OCI-LY7 (cell line): ENCODE measurements at places on chromosomes 12 and 14. TPM values are rescaled to one million over a fixed set of nuclear protein-coding genes. Genes with fewer than 3 reads are reported as not detected.

- DNase-seq, result peak; percentile 43
Observed at GRCh38 chr14:22221508-22221907, 367.5 kb downstream of the DAD1 start.

DNA sequence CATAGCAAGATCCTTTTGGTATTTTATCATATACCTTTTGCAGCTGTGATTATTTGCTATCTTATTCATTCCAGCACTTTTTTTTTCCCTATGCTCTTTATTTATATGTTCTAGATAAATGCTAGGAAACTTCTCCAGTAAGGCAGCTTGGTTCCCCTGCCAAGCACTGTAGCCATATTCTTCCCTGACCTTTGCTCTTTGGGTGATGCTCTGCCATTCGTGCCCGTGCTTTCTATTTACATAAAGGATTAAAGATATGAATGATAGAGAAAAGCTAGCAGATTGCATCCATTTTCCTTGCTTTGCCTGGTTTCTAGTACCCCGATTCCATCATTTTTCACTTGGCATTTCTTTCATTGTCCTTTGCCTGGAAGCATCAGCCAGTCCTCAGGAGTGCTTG, 42.2 kb downstream of the FNTB start:
- no peak for DNase-seq

GRCh38 chr14:64768401-64769095, 64.3 kb downstream of the PLEKHG3 start:
- DNase-seq, result no peak

Gene FCF1
- total RNA-seq, result 62.1 and 62.3 TPM in 2 replicates

DNA sequence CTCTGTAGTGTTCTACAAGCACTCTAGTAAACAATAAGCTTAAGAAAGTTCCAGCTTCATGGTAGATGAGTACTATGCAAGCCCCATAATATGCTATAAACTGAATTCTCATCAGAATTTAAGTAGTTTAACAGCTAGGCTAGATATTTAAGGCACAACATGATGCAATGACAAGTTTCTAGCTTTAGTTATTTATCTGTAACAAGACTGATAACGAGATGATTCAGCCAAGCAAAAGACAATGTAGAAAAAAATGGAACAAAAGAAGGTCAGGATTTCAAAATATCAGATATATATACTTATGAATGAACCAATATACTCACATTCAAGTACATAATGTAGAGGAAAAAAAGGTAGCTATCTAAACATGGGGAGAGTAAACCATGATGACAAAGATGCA, 61.0 kb upstream of the RERGL start:
- no peak for DNase-seq

Gene CMKLR1
- not detected in 2 replicates for total RNA-seq

- no peak for DNase-seq
Observed at GRCh38 chr12:65566751-65567150, 257.5 kb upstream of the HMGA2 start.

Gene GALNT8
- 0.52 TPM in 1 of 2 replicates, not detected in the other for total RNA-seq

Gene IGF1
- not detected in 2 replicates for total RNA-seq

- DNase-seq, result peak; percentile 98
Observed at GRCh38 chr12:133037207-133038005, at the start of gene ZNF84. Gene ZNF84, plus strand, starts transcription at chr12:133037509. Its CDS starts 3,959 bp downstream, at chr12:133041468.

Gene TTC9
- total RNA-seq, result 13.0 and 14.1 TPM in 2 replicates

DNA sequence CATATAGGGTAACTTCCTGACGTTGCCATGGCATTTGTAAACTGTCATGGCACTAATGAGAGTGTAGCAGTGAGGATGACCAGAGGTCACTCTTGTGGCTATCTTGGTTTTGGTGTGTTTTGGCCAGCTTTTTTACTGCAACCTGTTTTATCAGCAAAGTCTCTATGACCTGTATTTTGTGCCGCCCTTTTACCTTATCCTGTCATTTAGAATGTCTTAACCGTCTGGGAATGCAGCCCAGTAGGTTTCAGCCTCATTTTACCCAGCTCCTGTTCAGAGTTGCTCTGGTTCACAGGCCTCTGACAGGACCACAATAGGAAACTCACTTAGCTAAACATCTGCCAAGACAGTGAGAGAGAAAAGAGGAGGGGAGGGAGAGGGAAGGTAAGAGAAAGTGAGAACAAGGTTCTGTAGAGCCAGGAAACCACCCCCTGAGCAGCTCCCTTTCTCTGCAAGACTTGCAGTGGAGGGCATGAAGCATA, 64.8 kb upstream of the PLEKHG3 start:
- no peak for DNase-seq

- no peak for DNase-seq
Observed at GRCh38 chr12:43812926-43813325, 6.8 kb upstream of the TWF1 start.

Gene NKX2-1
- not detected in 2 replicates for total RNA-seq

GRCh38 chr14:58709949-58710348, 72.2 kb downstream of the DACT1 start:
- no peak for DNase-seq

Gene EIF4B
- 745 and 898 TPM in 2 replicates for total RNA-seq

Gene KLRB1
- total RNA-seq, result not detected in 2 replicates

GRCh38 chr12:68775121-68775630, 29.2 kb downstream of the SLC35E3 start:
- no peak for DNase-seq

- DNase-seq, result no peak
Observed at GRCh38 chr14:90274019-90274418, 17.7 kb downstream of the PSMC1 start.

Gene HOXC12
- total RNA-seq, result not detected in 2 replicates

DNA sequence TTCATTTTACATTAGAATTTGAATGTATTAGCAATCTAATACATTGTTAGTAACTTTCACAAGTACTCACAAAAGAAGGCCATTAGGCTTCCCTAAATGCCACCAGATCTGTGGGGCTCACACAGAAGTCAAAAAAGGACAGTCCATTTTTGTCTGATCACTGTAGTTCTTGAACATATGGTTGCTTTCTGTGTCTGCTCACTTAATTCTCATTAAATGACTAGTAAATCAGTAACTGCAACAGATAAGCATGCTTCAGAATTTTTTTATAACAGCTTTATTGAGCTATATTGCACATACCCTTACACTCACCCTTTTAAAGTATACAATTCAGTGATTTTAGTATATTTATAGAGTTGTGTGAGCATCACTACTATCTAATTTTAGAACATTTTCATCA, 71.4 kb downstream of the DENND5B start:
- no peak for DNase-seq

Gene EIF2B2
- total RNA-seq, result 49.8 and 53.8 TPM in 2 replicates

GRCh38 chr14:59707778-59708561, 131.4 kb upstream of the CCDC175 start:
- DNase-seq, result no peak

DNA sequence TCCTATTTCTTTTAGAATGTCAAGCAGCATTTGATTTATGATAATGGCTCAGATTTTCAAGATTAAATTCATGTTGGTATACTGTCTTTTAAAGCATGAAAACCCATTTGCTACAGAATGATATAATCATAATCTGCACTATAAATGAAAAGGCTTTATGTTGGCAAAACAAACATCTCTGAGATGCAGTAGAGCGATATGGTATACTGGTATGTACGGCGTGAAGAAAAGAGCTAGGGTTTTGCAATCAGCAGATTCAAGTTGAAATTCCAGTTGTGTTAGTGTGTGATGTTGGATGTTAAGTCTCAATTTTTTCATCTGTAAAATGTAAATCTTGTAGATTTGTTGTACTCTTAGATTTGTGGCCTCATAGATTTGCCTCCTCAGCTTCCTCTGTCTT, 53.2 kb upstream of the DYRK2 start:
- no peak for DNase-seq

- no peak for DNase-seq
Observed at GRCh38 chr14:64878837-64879634, 671 bp downstream of the SPTB start.

DNA sequence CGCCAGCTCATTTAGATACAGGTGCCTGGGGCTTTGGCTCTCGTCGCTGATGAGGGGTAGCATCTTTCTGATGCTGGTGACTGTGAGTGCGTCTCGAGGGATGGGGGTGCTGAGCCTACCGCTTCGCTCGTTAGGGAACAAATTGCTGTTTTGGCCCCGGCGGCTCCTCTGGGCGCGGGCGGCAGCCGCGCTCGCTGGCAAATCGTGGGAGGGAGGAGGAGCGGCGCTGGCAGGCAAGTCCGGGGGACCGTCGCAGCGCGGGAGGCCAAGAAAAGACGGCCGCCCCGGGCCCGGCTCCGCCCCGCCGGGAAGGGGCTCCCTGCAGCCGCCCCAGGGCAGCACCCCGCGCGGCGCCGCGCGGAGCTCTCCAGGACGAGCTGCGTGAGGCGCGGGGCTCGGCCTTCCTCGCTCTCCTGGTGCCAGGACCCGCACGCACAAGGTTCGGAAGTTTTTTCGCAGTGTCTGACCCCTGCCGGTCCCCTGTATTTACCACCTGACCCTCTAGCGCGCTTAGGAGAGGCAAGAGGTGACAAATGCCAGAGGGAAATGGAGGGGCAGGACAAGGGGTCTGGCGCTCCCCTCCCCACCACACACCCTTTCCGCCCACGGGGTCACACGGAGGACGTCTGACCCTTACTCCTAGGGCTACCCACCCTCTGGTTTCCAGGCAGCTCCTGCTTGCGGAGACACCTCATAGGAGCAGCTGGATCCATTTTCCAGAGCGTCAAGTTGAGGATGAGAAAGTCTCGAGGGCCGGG, 899 bp upstream of the KCNH3 start:
- DNase-seq, result peak; percentile 32

Gene WNT1
- not detected in 2 replicates for total RNA-seq

Gene MANSC1
- total RNA-seq, result 0.17 TPM in 1 of 2 replicates, not detected in the other

- no peak for DNase-seq
Observed at GRCh38 chr12:82176026-82176425, 182.2 kb downstream of the CCDC59 start.

DNA sequence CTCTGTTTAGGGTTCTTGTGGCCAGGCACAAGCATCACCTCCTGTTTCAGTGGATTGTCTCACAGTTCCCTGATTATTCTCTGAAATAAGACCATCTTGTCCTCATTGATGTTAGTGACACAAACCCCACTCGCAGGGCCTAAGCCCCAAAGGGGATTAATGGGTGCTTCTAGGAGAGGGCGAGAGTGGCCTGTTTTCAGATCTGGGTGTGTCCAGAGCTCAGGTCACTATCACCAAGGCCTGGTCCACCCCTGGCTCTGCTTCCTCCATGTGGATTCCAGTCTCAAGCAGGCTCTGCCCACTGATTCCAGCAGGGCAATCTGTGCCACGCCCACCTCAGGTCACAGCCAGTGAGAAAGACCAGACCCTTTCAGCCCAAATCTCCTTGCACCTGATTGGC, 361.9 kb downstream of the ADGRD1 start:
- DNase-seq, result no peak

- DNase-seq, result no peak
Observed at GRCh38 chr12:75155962-75156361, 53.7 kb downstream of the KCNC2 start.

Gene OR4E2
- not detected in 2 replicates for total RNA-seq

DNA sequence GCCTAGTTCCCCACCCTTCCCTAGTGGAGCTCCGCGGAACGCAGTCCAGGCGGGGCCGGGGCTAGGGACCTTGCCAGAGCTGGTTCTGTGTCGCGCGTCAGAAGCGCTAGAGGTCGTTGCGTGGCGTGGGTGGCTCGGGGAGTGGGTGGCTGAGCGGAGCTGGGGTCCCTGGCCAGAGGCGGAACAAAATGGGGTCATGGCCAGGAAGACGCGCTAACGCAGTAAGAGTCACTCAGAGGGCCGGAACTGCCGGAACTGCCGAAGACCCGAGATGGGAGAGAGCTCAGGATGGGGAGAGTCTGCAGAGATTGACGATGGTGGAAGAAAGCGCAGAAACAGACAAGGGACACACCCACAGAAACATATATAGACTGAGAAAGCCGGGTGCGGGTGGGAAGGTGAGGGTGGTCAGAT, 4.8 kb downstream of the DGKA start:
- no peak for DNase-seq

Gene P2RX2
- total RNA-seq, result not detected in 2 replicates

- no peak for DNase-seq
Observed at GRCh38 chr12:86666316-86666715, 410.1 kb upstream of the MGAT4C start.

Gene SPTB
- not detected in 2 replicates for total RNA-seq

Gene NUAK1
- not detected in 2 replicates for total RNA-seq

DNA sequence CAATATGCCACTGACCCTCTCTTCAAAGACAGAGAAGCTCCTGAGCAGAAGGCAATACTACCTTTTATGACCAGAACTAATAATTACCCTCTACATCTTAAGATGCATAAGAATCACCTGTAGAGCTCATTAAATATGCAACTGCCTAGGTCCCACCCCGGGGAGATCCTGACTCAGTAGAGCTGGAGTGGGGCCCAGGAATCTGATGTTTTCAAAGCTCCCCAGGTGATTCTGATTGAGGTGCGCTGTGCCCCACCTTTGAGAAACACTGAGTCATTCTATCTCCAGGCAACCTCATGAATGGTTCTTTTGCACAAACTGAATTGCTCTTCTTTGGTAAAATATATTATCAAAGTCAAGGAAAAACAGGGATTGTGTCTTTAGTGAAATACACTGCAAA, 149.3 kb upstream of the BMP4 start:
- no peak for DNase-seq

Gene MON2
- 54.7 and 58.4 TPM in 2 replicates for total RNA-seq

GRCh38 chr14:58941629-58942028, 246.8 kb upstream of the DAAM1 start:
- DNase-seq, result no peak

- no peak for DNase-seq
Observed at GRCh38 chr14:95761436-95761835, 47.5 kb upstream of the TCL1A start.

DNA sequence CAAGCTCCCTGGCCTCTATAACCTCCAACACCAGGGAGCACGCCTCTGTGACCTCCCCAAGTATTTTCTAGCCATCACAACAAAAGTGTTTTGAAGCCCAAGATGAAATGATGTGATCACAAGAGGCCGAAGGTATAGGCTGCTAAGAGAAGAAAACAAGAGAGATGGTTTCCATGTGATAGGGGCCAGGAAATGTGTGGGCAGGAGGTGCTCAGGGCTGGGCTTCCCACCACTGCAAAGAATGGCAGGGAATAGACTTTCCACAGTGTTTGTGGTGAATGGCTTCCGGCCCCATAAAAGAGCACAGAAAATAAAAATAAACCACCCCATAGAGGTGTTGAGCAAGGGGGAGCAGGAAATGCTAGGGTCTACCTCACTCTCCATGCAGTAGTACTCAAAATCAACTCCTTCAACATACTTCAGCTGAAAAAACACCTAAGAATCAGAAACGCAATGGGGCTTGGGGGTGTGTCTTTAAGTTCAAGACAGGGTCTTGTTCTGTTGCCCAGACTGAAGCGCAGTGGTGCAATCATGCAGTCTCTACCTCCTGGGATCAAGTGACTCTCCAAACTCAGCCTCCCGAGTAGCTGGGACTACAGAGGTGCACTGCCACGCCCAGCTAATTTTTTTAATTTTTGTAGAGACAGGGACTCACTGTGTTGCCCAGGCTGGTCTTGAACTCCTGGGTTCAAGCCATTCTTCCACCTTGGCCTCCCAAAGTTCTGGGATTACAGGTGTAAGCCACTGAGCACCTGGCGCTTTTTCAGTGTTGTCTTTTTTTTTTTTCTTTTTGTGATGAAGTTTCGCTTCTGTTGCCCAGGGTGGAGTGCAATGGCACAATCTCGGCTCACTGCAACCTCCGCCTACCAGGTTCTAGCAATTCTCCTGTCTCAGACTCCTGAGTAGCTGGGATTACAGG, 27.1 kb downstream of the DAD1 start:
- DNase-seq, result peak; percentile 55

DNA sequence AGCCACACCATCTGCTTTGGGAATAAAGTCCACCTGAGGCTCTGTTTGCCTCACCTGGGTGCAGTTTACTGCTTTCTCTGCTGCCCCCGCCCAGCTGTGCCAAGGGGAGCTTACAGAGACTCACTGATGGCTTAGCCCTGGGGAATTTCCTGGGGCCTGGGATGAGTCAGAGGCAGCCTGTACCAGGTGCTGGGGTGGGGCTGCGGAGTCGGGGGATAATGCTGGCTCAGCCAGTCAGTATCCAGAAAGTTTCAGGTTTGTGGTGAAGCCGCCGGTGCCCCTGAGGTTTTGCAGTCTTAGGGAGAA, 22.3 kb downstream of the PLEKHG3 start:
- DNase-seq, result no peak
